ENCODE measurements at places on chromosomes 4 and X.

DNA sequence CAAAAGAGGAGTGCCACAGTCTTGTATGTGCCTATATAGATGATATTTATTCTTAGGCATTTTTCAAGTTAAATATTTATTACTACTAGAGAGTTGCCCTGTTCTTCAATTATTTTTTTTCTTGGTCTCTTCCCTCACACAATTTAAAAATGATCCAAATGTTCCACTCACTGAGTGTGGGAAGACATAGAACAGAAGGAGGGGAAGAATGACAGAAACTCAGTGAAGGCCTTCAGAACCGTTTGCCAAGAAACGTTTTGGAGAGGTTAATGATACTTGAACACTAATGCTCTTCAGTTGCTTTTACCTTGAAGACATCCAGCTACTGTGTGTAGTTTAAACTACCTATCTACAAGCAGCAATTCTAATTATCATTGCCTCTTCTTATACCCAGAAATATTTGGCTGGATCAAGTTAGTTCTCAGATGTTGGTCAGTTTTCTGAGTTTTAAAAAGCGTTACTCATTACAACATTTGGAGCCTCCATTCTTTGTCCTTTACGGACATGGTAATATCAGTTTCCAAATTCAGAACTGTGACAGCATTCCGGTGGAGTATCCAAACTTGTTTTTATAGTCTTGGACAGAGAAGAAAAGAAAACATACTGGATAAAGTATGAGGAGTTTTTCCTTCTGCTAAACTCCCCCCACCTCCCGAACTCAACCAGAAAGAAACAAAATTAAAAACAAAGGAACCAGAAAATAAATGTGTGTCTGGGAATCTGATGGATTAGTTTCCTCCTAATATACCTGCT, 389.7 kb downstream of the SPRY1 start:
- DNase-seq = no peak

DNA sequence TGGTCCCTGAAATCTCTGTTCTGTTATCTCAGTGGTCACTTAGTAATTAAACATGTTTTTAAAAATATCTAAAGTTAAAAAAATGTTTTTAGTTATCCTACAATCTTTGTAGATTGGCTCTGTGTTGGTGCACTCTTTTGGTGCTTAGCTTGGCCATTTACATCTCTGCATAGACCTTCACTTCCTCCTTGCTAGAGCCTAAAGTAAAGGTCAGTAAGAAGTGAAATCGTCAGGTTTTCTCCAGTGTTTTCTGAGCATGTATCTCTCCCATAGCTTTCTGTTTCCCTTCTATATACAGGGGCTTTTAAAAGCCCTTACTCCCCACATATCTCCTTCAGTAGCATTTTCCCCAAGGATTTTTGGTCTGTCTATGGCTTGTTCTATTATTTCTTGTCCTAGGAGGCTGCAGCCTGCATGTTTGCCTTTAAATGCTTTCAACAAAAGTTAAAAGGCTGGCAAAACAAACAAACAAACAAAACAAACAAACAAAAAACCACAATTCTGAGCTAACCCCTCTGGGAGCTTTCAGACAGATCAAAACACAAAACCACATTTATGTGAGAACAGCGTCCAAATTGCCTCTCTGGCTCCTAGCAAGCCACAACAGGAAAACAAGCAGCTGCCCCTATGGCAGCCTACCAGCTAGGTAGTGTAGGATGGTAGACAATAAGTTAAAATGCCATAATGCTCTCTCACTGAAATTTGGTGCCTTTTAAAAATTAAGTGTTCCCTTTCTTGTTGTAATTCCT, 27.3 kb upstream of the GPRASP2 start:
- no peak for DNase-seq

DNA sequence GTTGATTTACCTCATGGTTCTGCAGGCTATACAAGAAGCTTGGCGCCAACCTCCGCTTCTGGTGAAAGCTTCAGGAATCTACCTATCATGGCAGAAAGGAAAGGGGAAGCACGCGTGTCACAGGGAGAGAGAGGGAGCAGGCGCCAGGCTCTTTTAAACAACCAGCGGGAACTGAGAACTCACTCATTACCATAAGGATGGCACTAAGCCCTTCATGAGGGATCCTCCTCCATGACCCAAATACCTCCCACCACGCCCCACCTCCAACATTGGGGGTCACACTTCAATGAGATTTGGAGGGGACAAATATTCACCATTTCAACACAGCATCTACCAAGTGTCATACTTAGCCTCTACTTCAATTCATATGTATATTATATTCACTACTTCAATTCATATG, 18.8 kb upstream of the TBC1D8B start:
- DNase-seq = no peak

- DNase-seq = peak; percentile 41
These were observed 119.9 kb downstream of the RASGEF1B start for GRCh38 chr4:81351654-81352445.
